ENCODE measurements at places on chromosomes 5 and 9.

GRCh38 chr9:7368410-7369292 is 430.9 kb downstream of the DMAC1 start:
- no peak for DNase-seq

DNA sequence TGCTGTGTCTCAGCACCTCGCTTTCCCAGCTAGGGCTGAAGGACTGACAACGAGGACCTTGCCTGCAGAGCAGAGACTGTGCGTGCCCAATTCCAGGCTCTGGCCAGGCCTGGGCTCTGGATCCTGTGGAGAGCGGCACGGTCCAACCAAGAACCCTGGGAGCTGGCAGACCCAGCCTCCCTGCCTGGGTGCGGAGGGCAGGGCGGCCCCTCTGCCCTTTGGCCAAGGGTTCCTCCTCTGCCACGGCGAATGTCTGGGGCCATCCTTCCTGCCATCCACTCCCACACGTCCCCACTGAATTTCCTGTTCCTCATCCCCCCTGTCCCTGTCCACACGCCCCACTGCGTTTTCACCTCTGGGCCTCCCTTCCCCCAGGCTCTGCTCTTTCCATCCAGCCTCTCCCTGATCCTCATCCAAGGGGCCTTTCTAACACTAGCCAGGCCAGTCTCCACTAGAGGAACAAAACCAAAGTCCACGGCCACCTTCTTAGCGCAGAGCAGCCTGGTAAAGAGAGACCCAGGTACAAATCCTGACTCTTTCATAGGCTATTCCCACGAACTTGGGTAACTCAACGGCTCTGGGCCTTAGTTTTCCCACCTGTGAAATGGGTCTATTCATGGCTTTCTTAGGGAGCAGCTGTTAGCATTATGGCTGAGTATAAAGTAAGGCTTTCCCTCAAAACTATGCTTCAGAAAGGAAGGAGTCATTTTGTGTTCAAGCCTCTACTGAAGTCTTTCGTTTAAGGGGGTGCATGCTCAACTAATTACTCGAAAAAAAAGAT is 95.5 kb upstream of the PHYKPL start:
- DNase-seq, result no peak

- DNase-seq, result no peak
These were observed 20.4 kb upstream of the REEP2 start for GRCh38 chr5:138418444-138418843.

GRCh38 chr9:137244486-137245449 is 3.7 kb downstream of the TUBB4B start:
- DNase-seq, result no peak

GRCh38 chr5:147832541-147832940 is 1.1 kb upstream of the SPINK1 start:
- DNase-seq, result no peak

DNA sequence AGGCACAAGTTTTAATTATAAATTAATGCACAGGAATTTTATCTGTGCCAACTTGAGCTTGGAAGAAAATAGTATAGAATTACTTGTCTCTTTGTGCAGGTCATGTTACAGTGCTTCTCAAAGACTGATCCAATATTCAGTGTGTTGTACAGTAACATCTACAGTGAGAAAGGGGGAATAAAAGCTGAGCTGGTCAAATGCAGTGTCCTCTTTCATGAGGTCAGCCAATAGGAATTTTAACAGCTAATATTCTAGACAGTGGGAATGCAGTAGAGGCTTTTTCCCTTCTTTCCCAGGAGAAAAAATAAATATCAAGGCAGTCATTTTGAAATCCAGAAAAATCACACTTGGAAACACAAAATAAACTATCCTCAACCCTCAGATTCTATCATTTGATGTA is 95.7 kb upstream of the ITGA1 start:
- no peak for DNase-seq

DNA sequence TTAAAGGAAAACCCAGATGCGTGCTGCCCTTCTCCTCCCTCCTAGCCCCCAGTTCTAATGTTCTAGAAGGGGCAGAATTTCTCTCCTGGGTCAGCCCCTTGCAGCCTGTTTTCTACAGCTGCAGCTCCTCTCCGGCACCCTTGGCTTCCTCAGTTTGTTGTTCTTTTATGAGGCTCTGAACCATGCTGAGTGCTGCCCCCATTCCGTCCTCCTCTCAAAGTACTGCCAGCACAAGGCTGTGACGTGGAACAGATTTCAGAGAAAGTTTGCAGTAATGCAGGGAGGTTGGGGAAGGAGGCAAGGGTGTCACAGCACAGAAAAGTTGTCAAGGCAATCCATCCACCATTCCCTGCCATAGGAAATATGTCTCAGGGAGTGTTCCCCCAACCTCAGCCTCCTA is 63.3 kb downstream of the RGS3 start:
- no peak for DNase-seq

GRCh38 chr5:132019337-132019736 is 7.9 kb upstream of the ACSL6 start:
- DNase-seq, result no peak

- no peak for DNase-seq
These were observed 15.9 kb downstream of the RETREG1 start for GRCh38 chr5:16600946-16601345.

DNA sequence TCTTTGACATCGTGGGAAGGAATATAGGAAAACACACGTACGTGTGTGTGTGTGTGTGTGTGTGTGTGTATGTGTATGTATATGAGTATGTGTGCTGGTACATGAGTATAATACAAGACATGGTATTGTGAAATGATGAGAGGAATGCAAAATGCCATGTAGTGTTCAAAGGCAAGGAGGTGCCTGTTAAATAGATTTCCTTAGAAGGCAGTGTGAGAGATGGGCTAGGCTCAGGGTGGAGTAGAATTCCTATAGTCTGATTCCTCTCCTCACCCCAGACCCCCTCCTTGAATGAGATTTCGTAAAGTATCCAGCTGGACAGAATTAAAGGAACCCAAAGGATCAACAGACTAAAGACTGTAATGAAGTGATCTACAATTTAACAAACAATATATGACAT is 11.1 kb downstream of the GPR21 start:
- DNase-seq, result no peak

GRCh38 chr5:17189381-17190036 is 27.9 kb upstream of the BASP1 start:
- DNase-seq, result peak; percentile 36

GRCh38 chr9:86452201-86452828 is 98.1 kb upstream of the TUT7 start:
- DNase-seq, result no peak

- DNase-seq, result no peak
These were observed 497.0 kb upstream of the TNC start for GRCh38 chr9:115615000-115615401.

DNA sequence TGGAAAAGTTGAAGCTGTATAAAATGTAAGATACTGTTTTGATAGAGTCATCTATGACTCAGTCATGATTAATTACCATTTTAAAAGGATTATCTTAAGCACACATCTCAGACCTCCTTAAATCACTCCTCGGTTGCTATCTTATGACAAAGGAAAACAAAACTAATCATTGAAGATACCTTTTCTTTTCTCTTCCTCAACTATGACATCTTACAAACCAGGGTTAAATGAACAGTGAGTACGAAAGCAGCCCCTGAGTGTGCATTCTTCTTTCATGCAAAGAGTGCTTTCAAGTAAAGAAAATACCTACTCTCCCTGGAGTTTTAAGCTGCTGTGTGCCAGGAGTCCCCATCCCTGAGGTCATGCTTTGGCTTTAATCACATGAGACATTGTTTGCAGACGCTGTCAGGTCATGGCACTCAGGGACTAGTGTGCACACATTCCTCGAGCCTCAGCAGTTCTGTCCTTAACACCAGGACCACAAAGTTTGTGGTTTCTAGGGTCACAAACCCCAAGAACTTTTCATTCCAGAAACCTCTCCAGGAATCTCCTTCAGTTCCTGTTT is 86.7 kb upstream of the ICE1 start:
- no peak for DNase-seq
